ENCODE measurements at places on chromosomes 1 and 21.

DNA sequence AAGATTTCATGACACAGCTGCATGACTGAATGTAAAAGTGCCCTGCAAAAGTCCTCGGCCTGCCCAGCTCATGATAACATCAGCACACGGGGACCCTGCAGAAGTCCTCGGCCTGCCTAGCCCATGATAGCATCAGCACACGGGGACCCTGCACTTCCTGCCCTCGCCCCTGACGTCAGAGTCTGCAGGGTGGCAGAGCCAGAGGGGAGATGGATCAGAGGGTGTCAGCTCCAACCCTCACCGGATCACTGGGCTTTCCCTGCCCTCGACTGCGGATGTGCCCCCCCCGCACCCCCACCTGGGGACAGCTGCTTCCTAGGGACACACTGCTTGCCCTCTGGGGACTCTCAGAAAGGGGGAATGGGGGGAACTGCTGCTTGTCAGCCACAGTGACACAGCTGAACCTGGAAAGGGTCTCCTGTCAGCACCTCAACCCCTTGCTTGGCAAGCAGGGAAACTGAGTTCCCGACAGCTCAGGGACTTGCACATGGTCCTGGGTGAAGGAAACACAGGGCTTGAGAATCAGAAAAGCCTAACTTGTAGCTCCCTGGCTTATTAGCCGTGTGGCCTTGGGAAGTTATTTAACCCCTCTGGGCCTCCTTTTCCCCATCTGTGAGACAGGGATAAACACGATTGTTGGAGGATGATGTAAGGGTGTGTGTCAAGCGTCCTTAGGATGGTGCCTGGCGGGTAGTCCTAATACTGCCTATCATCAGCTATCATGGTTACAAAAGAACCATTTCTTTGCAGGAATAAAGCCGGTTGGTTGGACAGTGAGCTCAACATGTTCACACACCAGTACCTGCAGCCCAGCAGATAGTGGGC, 8.3 kb upstream of the MIIP start:
- no peak for DNase-seq

- DNase-seq: peak; percentile 87
Observed at GRCh38 chr1:31815752-31816500, at the start of gene SPOCD1. TSS of gene SPOCD1 (minus strand) at chr1:31816022. CDS start at chr1:31815333, 689 bp downstream.

DNA sequence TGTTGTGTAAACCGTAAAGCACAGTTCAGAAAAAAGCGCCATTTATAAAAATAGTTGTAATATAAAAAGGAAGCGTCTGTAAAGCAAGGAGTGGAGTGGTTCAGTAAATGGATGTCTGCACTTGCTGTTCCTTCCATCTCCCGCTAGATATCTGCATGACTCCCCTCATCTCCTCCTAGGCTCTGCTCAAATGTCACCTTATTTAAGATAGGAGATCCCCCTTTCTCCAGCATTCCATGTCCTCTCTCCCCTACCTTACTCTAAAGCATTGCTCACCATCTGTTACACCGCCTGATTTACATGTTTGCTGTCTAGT, 745 bp downstream of the MUL1 start:
- DNase-seq: no peak

DNA sequence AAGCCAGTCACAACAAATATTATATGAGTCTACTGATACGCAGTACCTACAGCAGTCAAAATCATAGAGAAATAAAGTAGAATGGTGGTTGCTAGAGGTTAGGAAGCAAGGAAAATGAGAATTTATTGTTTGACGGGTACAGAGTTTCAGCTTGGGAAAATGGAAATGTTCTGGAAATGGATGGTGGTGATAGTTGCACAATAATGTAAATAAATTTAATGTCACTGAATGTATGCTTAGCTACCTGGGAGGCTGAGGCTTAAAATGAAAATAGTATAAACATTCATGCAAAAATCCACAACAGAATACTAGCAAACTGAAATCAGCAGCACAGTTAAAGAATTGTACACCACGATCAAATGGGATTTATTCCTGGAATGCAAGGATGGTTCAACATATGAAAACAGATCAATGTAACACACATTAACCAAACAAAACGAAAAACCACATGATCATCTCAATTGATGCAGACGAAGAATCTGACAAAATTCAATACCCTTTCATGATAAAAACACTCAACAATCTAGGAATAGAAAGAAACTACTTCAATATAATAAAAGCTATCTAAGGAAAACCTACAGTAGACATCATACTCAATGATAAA, 10.7 kb downstream of the TUT4 start:
- DNase-seq: peak; percentile 19

DNA sequence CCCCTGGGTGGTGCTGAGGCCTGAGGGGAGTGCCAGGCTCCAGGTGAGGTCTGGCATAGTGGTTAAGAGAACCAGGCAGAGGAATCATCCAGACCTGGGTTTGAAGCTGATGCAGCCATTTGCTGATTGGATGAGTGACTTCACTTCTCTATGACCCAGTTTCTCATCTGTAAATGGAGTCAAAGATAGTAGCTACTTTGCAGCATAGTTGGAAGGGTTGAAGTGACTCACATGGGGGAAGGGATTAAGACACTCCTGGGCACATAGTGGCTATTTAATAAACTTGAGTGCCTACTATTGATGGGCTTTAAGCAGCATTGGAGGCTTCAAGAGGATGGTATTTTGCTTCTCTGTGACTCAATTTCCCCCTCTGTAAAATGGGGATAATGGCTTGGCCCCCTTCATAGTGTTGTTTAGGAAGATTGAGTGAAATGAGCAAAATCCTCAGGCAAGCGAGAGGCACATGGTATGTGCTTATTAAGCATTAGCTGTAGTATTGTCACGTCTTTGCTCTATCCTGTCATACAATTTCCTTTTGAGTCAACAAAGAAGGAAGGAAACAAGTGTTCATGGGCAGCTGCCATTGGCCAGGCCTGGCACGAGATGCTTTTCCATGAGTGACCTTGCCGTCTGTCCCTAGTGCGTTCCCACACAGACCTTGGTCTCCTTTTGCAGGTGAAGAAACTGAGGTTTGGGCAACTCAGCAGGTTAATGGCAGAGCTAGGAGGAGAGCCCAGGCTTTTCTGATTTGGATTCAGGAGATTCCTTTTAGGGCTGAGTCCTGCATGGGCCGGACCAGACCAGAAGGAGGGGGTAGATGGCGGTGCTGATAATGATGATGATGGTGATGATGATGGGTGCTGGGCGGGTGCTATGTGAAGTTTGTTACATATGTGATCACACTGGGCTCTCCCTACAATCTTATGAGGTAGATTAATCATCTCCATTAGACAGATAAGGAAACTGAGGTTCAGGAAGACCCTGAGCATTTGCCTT, 131.1 kb upstream of the WNT4 start:
- DNase-seq: no peak

GRCh38 chr1:25643929-25644328, 27.3 kb downstream of the MAN1C1 start:
- DNase-seq: no peak

- no peak for DNase-seq
Observed at GRCh38 chr1:14653461-14653960, 55.0 kb downstream of the KAZN start.

DNA sequence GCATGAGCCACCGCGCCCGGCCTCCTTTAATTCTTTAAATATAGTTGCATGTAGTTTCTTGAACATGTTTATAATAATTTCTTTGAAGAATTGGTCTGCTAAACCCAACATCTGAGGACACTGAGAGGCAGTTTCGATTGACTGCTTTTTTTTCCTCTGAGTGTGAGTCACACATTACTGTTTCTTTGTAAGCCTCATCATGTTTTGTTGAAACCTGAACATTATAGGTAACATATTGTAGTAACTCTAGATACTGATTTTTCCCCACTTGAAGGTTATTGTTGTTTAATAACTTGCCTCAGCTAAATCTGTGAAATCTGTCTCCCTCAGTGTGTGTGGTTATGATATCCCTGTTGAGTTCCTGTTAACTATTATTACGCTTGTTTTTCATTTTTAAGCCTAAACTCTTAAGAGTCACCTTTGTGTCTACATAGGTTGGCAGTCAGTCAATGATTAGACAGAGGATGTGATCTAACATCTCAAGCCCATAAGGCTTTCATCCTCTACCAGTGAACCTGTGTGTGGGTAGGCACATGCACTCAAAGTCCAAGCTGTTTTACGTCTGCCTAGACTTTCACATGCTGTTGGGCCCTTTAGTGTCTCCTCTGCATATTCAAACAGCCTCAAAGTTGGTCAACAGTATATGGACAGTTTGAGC, 155.5 kb downstream of the KCNH1 start:
- DNase-seq: no peak

DNA sequence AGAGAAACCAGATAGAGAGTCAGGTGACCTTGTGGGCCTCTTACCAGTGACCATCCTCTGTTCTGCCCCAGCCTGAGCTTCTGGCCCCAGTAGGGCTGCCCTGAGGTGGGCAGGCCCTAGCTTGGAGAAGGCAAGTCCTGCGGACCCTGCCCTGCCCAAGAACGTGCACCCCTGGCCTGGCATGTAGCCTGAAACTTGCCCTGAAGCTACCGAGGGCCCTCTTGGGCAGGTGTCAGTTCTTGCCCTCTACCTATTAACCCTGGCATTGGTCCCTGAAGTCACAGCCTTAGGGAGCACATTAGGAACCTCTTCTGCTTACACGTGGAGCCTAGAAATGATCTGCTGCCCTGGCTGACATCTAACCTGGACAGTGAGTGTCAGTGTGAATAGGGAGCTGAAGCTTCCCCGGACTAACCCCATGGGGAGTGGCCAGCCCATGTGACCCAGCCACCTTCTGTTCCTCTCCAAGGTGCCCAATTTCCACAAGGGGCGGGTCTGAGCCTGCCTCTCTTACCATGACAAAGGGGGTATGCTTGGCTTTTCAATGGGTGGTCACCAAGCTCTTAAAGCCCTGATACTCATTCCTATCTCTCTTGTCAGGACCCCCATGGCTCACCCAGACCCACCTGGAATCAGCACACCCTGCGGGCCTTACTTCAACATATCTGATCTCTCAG, 163.0 kb downstream of the ZSCAN20 start:
- DNase-seq: no peak

DNA sequence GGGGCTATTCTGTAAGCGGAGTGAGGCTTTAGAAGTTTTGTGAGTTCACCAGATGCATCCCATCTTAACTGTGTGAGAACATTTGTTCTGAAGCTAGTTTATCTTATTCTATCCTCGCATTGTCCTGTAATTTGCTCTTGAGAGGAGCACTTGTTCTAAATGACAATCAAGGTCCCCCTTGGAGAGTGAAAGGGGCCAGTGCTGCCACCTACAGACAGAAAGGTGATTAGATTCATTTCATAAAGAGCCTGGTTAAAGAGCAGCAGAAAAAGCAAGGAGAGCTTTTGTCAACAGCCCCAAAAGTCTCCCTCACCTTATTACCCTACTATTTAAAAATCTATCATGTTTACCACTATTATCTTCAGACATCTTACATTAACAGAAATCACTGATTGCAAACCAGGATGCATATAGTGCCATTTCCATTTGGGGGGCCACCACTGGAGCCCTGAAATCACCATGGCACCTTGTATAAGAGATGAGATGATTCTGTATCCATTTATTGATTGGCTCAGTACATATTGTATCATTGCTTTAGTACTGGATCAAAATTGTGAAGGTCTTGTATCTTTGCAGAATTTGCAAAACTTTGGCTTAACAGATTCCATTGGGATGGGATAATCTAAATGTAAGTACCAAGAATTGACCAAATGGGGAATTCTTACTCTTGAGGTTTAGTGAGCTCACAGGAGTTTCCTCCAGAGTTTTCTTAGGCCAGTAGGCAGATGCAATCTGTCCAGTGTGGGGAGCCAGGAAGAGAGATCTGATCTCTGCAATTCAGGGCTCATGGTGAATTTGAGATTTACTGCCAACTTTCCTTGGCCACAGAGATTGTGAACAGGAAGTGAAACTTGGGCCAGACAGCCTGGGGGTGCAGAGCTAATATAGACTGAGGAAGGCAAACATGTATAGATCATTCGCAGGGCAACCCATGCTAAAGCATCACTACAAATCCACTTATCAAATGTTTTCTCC, 64.3 kb upstream of the TRABD2B start:
- DNase-seq: peak; percentile 19

GRCh38 chr1:112841825-112842224, 114.2 kb downstream of the SLC16A1 start:
- DNase-seq: no peak

DNA sequence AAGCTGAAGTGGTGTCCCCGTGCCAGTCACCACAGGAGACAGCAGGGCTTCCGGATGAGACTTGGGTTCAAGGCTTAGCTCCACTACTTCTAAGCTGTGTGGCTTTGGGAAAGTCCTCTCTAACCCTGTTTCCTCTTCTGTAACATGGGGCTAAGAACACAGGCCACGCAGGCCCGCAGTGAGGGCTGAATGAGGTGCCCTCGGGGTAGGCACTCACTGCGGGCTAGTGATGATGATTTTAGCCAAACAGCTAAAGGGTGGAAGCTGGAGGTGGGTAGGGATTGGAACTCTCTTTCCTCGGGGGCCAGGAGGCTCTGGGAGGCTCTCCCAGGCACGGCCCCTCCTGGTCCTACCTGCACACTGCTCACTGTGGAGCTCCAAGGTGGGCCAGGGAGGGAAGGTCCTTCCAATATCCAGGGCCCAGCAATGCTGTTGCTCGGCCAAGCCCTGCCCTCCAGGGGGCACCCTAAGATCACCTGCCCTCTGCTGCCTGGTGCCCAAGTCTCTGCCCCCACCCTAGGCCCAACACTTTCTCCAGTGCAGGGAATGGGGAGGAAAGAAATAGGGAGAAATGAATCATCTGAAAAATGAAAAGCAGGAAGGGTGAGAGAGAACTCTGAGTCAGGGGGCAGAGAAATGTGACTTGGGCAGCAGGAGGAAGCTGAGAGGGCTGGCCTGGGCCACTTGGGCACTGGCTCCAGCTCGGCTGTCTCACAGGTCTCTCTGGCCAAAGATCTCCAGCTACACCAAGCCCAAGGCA, 19.2 kb upstream of the EVA1B start:
- DNase-seq: peak; percentile 55

DNA sequence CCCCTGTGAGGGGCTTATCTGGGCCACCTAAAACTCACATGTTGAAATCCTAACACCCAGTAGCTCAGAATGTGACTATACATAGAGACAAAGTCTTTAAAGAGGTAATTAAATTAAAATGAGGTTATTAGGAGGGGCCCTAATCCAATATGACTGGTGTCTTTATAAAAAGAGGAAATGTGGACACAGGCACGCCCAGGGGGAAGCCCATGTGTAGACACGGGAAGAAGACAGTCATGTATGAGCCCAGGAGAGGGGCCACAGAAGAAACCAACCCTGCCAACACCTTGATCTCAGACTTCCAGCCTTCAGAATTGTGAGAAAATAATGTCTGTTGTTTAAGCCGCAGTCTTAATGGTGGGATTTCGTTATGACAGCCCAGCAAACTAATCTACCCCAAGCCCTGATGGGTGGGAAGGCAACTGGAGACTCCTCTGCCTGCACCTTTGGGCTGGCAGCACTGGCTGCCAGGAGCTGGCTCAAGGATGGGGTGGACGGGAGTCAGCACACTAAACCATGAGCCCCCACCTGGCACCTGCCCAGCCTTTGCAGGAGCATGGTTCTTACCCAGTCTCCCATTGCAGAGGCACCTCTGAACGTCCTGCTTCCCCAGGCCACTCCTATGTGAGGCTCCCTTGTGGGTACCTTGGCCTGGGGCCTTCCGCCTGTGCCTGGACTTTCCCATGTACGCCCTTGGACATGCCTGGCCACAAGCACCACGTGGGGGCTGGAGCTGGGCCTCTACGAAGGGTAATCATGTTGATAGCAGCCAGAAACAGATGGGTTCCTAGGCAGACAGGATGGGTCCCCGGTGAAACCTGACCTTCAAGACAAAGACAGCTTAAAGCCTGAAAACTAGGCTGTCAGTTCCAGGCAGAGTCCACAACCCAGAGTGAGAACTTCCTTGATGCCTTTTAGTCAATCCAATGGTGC, 57.1 kb upstream of the DMRTB1 start:
- DNase-seq: no peak
